ENCODE measurements at places on chromosomes 5 and 9.

GRCh38 chr5:35223787-35224395 lies 6.4 kb downstream of the PRLR start:
- DNase-seq, result no peak

- no peak for DNase-seq
Observed at GRCh38 chr9:31486630-31487029, 897.8 kb upstream of the ACO1 start.

DNA sequence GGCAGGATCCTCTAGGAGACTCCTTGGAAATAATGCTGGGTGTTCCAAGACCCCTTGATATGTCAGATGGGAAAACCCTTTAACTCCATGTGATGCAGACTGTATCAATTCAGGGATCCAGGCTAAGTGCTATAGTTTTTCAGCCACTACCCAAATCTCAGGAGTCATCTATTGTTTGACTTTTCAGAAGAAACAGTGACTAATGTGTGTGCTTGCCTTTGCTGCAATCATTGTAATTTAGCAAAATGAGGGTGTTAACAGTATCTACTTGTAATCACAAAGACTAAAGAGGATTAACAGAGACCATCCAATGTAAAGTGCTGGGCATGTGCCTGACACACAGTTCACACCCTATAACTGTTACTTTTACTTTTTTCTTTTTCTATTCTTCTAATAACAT lies 309.6 kb upstream of the RFX3 start:
- no peak for DNase-seq

DNA sequence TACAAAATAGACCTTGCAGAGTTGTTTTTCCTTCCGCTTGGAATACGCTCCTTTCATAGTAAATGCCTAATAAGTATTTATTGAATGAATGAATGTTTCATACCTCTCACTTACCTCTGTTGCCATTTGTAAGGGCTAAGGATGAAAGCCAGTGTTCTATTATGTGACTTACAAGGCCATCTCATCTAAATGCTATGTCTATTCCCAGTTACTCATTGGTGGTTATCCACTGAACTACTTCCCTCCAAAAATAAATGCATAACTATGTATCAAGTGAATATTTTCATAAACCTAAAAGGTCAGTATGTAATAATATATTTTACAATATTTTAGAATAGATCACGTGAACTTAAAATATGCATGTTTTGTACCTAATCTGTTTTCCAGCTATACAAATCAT lies 670.5 kb upstream of the RGMB start:
- DNase-seq, result no peak

DNA sequence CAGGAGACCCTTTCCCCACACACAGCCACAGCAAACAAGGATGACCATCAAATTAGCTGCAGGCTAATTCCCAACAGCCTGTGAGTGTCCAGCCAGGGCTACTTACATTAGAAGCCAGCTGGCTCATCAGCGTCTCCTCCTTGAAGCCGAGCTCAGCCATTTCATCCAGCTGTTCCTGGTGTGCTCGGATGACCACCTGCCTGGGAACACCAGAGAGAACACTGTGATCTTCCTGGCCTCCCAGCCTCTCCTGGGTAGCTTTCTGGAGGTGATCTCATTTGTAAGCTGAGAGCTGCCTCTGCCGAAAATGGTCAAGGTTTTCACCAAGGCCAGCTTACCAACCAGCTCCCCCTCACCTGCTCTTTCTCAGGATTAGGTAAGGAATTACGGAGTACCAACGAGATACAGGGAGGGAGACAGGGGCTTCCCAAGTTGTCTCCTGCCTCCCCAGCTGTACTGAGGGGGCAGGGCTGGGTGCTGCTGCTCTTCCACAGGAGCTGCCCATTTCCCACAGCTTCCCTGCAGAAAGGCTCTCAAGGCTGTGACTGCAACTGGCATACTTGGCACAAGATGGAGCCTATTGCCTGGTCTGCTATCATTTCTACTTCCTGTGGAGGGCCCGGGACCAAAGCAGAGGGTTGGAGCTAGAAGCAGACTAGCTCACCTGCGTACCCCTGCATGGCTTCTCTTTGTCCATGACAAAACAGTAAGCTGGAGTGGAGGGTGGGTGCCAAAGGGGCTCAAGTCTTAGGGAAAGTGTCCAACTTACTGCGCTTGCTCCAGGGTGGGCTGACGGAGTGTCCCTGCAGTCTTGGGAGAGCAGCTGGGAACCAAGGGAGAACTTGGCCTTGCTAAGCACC lies 73.9 kb downstream of the KIF24 start:
- DNase-seq, result no peak

Data from NCI-H2029 treated with DMSO at 0.1 percent for 48 hours (cell line).